SK-N-SH (cell line): ENCODE measurements at places on chromosomes 2 and 18. TPM values are rescaled to one million over a fixed set of nuclear protein-coding genes. Genes with fewer than 3 reads are reported as not detected.

GRCh38 chr2:37340637-37341036 lies 3.8 kb upstream of the QPCT start:
- no peaks in the 10 kb centered on the region for H3K27me3 ChIP-seq
- no peaks in the 10 kb centered on the region for H3K36me3 ChIP-seq
- no peak overlapping the region for H3K4me3 ChIP-seq
- no peak for DNase-seq
- H3K27ac ChIP-seq: no peak overlapping the region

DNA sequence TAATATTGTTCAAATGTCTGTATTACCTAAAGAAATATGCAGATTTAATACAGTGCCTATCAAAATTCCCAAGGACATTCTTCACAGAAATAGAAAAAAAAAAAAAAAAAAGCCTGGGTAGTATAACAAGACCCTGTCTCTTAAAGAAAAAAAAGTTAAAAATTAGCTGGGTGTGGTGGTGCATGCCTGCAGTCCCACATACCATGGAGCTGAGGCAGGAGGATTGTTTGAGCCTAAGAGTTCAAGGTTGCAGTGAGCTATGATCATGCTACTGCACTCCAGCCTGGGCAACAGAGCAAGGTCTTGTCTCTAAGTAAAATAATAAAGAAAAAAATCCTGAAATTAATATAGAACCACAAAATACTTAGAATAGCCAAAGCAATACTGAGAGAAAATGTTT lies 51.9 kb downstream of the SLC16A14 start:
- no peak for DNase-seq
- H3K4me3 ChIP-seq: no peak overlapping the region
- no peaks in the 10 kb centered on the region for H3K27me3 ChIP-seq
- no peaks in the 10 kb centered on the region for H3K36me3 ChIP-seq

Gene TTN
- under 0.01 and 0.08 TPM in 2 replicates for polyA plus RNA-seq

GRCh38 chr2:80185091-80185490 lies 119.5 kb downstream of the LRRTM1 start:
- DNase-seq: no peak
- H3K4me1 ChIP-seq: no peaks in the 10 kb centered on the region
- no peaks in the 10 kb centered on the region for H3K36me3 ChIP-seq
- H3K27me3 ChIP-seq: no peaks in the 10 kb centered on the region

Gene FAM110C
- not detected in 2 replicates for polyA plus RNA-seq

DNA sequence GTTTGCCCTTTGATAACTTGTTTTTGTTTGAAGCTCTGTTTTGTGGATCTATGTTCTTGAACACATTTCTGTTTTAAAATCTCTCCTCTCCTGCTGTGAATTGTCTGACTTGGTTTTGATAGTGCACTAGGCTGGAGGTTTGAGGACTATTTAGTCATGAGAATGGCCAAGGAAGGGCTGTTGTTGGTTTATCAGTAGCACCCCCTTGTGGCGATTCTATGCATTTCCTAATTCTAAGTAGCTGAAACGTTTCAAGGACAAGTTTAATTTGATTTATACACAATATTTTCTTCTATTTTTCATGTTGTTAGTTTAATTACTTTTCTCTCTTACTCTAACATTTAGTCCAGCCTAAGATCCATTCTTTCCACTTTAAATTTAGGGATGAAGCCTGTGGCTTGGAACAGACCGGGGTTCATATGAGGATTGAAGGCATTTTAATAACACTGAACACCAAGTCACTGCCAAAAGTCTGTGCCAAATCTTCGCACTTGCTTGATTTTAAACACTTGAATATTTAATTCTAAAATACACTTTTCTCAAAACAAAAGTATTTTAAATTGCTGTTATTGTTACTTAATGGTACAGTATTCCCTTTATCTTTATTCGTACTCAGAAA lies 166.0 kb downstream of the SOCS6 start:
- H3K27ac ChIP-seq: no peak overlapping the region
- H3K4me1 ChIP-seq: no peaks in the 10 kb centered on the region
- DNase-seq: peak; percentile 55
- H3K27me3 ChIP-seq: no peaks in the 10 kb centered on the region

- H3K36me3 ChIP-seq: no peaks in the 10 kb centered on the region
- no peak overlapping the region for H3K4me3 ChIP-seq
- H3K4me1 ChIP-seq: no peaks in the 10 kb centered on the region
- DNase-seq: peak; percentile 36
- H3K27ac ChIP-seq: peak overlapping the region; percentile 22
Measured at GRCh38 chr2:225319872-225320271, 79.6 kb upstream of the NYAP2 start.
